ENCODE measurements at places on chromosomes 7 and 10. TPM values are rescaled to one million over a fixed set of nuclear protein-coding genes. Genes with fewer than 3 reads are reported as not detected.

The LRRC17 gene
- 1.0 TPM for total RNA-seq

DNA sequence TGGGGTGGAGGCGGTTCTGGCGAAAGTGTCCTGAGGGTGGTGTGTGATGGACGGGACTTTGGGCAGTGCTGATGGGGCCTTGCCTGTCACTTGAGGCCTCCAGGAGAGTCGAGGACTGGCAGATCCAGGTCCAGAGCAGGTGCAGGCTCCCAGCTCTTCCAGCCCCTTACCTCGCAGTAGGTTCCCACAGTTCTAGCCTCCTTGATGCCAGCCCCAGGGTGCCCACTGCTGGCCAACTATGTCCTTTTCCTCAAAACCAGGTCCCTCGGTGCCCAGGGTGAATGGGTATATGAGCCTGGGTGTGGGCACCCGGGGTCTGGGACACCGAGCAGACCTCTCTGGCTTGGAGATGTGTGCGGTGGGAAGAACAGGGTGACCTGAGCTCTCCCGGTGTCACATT is 8.3 kb downstream of the FAM20C start:
- no peak for DNase-seq

- DNase-seq: no peak
These were observed 158.6 kb upstream of the MAGI2 start for GRCh38 chr7:79612022-79612421.

The TTYH3 gene
- 6.5 TPM for total RNA-seq

GRCh38 chr7:65251851-65252620 is 121.6 kb upstream of the ZNF92 start:
- peak; percentile 56 for DNase-seq
